ENCODE measurements at places on chromosomes 2 and 18.

- no peak for DNase-seq
Measured at GRCh38 chr18:79356435-79356834, 39.3 kb upstream of the NFATC1 start.

- no peak for DNase-seq
Measured at GRCh38 chr2:105590780-105591660, 153.7 kb upstream of the NCK2 start.

DNA sequence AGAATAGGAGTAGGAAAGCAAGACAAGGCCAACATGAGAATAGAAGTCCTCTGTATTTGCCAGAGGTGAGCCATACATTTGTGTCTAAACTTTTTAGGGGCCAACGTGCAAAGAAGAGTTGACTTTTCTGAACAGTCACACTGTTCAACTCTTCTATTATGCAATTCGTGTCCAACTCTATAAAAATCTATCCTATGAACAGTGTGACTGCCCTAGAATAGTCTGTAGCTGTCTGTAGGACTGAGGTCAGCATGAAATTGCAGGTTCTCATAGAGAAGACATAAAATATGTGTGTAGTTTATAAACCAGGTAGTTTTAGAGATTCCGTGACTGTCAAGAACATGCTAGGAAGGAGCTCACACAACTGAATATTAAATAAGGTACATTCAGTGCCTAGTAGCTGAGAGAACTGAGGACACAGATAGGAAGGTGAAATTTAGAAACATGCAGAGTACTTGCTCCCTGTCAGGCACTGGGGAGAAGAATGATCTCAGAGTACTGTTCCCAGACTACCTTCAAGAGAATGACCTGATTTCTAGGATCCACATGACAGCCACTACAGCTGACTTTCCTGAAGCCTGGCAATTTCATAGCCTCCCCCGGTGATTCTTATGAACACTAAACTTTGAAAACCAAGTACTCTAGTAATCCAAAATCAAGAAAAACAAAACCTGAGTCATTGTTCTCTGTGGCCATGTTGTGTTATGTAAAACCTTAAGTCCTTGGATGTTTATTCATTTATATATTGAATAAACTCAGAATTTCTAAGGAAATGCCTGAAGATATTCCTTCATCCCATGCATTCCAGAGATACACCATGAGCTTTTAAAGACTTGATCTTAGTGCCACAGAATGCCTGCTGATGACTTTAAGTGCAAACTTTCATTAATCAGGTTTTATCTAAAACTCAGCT lies 201.5 kb upstream of the BOD1L2 start:
- DNase-seq, result no peak

- DNase-seq, result no peak
Measured at GRCh38 chr2:127043367-127044164, 63.4 kb downstream of the BIN1 start.

GRCh38 chr2:88549616-88550292 lies 77.5 kb downstream of the EIF2AK3 start:
- DNase-seq, result no peak

- no peak for DNase-seq
Measured at GRCh38 chr18:48074929-48075706, 144.7 kb upstream of the SMAD2 start.

GRCh38 chr2:183088061-183088460 lies 9.5 kb downstream of the DUSP19 start:
- no peak for DNase-seq

DNA sequence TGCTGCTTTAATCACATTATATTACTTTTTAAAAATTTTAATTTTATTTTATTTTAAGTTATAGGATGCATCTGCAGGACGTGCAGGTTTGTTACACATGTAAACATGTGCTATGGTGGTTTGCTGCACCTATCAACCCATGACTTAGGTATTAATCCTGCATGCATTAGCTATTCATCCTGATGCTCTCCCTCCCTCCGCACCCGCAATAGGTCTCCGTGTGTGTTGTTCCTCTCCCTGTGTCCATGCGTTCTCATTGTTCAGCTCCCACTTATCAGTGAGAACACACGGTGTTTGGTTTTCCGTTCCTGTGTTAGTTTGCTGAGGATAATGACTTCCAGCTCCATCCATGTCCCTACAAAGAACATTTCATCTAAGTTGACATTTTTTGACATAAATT lies 283.2 kb downstream of the CYRIA start:
- no peak for DNase-seq

DNA sequence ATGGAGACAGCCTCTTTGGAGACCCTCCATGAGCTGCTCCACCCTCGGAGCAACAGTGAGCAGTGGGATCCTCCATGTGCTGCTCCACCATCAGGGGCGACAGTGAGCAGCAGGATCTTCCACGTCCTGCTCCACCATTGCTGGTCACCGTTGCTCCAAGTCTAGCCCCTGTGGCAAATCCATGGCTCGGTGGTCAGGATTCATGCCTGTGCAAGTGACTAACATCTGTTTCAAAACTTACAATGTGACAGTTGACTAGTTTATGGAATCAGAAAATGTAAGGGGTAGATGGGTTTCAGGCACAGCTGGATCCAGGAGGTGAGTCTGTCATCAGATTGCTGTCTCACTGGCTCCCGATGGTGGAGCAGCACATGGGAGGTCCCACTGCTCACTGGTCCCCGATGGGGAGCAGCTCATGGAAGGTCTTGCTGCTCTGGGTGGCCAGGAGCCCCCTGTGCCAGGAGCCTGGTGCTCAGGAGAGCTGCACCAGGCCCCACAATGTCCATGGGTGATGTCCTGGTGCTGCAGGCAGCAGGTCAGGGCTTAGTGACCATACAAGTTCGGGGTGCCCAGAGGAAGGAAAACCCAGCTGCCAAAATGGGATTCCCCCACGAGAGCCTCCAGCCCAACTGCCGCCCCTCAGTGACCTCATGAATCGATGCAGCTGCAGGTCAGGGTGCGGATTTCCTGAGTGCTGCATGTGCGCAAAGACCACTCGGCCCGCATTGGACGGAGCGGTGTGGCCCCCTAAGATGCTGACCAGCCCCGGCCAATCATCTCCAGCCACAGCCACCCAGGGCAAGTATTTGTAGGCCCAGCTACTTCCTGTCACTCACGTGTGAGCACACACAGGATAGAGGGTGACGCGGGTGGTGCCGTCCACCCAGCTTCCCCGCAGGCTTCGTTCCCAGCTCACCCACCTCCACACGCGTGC lies 116.5 kb upstream of the OTOS start:
- DNase-seq, result no peak

- no peak for DNase-seq
Measured at GRCh38 chr18:37489998-37490397, 75.6 kb downstream of the CELF4 start.

DNA sequence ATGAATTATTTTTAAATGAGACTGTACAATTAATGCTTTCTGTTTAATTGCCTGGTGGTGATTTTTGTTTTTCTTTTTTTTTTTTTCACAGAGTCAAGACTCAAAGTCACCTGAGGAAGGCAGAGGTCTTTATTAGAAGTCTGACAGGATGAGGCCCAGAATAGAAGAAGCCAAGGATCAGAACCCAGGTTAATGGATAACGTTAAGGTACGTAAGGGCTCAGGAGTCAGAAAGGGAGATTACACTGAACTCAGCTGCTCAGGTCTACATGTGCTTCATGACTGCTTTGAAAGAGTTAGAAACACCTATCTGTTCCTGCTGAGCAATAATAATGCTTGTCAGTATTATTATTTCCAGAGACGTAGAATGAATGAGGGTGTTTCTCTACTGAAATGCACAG lies 196.5 kb downstream of the LRATD1 start:
- no peak for DNase-seq

DNA sequence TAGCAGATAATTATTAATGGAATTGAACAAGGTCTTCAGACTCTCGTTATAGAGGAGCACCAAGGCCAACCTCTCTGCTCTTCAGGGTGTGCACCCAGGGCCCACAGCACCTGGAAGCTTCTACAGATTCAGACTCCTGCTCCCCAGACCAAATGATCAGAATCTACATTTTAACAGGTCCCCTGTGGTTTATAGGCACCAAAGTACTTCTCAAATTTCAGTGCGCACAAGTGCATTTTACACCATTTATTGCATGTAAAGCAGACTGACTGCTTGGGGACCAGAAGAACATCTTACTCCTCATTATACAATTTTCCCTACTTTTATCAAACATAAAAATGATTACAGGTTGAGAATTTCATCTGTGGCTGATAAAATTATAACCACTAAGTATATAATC lies 163.9 kb downstream of the COL4A4 start:
- DNase-seq, result no peak

GRCh38 chr2:203596183-203596582 lies 61.1 kb upstream of the RAPH1 start:
- DNase-seq, result no peak

DNA sequence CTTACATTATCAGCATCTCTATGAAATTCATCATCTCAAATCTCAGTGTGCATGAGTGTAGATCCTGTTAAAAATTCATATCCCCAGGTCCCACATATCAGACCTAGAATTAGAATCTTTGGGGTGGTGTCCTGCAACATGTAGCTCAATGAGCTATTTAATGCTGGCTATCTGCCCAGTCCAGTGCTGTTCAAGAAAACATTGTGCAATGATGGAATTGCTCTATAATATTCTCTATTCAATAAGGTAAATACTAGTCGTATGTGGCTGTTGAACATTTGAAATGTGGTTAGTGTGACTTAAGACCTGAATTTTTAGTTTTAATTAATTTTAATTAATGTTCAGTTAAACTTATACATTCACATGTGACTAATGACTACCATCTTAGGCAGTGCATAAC lies 127.4 kb downstream of the NOL4 start:
- DNase-seq, result no peak

DNA sequence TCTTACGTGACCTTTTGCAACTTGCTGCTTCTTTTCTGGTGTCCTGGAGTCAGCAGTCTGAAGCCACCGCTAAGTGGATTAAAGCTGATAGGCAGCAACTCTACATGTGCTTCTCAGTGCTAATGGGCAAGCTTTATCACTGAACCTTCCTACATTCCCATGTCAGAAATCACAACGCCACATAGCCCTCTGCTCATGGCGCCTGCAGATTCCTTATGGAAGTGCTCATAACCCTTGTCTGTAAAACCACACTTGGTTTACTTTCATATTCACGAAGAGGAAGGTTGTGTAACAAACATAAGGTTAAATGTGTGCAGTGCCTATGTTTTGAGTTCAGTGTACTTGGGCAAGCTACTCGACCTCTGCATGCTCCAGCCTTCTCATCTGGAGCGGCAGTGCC lies 319.8 kb downstream of the FBXO15 start:
- DNase-seq, result no peak

GRCh38 chr2:238424313-238424700 lies 2.4 kb upstream of the ASB1 start:
- no peak for DNase-seq

DNA sequence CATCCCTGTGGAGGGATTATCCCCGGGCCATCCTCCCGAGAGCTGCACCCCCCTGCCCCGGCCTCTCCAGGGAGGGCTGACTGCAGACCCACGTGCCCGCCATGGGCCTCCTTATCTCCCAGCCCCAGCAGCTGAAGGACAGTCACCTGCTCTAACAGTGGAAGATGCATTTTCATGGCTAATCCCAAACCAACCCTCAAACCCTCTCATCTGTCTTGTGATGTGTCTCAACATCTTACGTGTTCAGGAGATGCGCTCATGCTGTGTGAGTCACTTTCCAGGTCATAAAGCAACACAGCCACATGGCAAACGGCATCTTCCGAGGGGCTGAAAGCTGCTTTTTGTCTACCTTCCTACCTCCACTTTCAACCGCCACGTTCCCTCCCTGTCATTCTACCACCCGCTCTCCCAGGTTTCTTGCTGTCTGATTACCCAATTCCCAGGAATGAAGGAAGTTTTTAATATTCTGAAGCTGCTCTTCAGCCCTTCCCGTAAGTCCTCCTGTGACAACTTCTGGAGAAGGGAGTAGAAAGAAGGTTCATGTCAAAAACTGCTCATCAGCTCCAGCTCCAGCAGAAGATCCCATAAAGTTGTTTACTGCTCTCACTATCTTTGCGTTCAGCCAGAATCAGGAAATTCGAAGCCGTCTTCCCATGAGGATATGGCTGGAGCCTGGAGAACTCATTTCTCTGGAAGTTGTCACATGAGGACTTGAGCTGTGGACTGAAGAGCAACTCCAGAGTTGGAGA lies 54.5 kb downstream of the MBP start:
- DNase-seq, result no peak

GRCh38 chr2:96623116-96623515 lies 15.0 kb downstream of the KANSL3 start:
- no peak for DNase-seq

DNA sequence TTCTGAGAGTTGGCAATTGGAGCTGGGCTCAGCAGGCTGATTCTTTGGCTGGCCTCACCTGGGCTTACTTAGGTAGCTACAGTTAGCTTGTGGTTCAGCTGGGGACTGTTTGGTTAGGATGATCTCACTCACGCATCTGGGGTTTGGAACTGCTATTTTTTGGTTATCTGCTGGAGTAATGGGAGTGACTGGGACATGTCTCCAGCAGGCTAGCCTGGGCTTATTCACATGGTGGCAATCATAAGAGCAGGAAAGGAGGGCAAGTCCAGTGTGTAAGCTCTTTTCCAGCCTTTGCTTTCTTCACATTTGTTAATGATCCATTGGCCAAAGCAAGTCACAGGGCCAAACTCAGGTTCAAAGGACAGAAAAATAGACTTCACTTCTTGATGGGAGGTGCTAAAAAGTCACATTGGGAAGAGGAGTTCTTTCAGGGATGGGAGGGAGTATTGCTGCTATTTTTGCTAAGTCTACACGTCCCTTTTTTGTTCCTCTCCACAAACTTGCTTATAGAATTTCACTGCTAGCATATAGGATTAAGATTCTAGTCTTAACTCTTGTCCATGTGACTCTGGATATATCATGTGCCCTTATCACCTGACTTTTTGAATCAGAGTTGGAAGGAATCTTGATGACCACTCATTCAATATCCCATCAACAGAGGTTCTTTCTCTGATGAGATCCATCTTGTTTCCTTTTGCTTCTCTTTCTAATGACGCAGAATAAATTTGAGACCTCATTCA lies 174.0 kb downstream of the ZFP36L2 start:
- no peak for DNase-seq

GRCh38 chr2:8529706-8530277 lies 152.1 kb upstream of the ID2 start:
- DNase-seq, result no peak

- no peak for DNase-seq
Measured at GRCh38 chr2:143807192-143807591, 678.0 kb downstream of the ARHGAP15 start.

DNA sequence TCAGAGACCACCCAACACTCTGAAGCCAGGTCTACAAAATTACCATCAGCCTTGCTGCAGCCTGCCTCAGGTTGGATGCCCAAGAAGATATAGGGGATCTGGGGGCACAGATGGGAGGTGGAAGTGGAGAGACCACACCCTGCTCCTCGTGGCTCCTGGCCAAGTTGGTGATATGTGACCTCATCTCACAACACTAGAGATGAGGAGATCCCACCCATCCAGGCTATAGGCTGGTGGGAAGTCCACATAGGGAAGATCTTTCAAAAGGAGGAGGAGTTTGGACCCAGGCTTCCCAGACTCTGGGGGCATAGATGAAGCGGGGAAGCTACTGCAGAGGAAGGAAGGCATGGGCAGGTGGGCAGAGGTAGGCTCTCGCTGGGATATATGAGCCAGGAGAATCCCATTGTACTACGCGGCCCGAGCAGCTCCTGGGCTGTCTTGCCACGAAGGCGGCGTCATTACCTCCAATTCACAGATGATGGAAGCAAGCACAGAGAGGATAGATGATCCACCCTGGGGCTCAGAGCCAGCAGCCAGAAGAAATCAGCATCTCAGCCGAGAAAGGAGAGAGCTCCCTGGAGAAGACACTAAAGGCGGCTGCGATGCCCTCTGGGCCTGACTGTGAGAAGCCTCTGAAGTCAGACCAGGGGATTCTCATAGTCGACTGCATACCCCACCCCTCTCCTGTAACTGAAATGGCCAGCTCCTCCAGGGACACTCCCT lies 96.0 kb downstream of the RHOB start:
- DNase-seq, result no peak

Data from H54 (cell line).